ENCODE measurements at places on chromosomes 12 and 14.

GRCh38 chr12:1469070-1469469 lies 125.3 kb downstream of the FBXL14 start:
- DNase-seq, result no peak

DNA sequence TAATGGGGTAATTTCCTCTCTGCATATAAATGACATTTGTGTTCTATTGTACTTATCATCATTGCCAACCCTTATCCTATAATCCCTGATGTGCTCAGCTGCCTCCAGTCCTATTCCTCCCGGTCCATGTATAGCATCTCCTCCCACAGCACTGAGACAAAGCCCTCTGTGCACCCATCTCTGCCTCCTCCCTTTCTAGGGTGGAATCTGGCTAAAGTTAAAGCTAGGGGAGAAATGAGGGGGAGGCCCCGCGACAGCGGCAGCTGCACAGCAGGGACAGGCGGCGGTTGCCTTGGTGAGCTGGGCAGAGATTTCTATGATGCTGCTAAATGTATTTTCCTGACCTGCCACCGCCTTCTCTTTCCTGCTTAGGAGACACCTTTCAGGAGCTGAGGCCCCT lies 12.8 kb upstream of the ZDHHC22 start:
- DNase-seq, result no peak

DNA sequence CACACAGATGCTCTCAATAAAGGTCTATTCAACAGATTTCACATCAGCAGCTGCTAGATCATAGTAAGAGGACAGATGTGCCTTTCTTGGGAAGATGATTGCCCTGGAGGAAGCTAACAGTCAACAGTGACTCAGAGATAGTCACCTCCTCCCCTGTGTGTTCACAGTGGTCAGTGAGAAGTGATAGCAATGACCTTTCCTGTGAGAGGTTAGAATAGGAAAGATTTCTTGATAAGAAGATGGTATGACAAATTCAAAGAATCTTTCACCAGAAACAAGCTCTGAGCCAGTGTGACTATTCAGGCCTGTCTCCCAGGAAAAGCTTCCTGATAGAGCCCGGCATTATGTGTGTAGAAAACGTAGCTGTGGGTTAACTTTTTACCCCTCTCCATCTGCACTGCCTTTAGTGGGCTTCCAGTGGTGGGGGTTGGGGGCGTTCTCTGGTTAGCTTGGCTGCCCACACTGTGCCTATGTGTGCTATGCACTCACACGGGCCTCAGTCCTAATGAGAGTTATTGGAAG lies 66.4 kb upstream of the ARHGAP5 start:
- no peak for DNase-seq

- no peak for DNase-seq
Measured at GRCh38 chr12:75446857-75447256, 33.7 kb upstream of the GLIPR1 start.
